ENCODE measurements at places on chromosomes 2 and 18.
A peak's percentile ranks its signal among the peaks of the same experiment; 100 is the strongest.

- DNase-seq = peak; percentile 95
Observed at GRCh38 chr2:86072271-86072858, 33.3 kb downstream of the POLR1A start.

DNA sequence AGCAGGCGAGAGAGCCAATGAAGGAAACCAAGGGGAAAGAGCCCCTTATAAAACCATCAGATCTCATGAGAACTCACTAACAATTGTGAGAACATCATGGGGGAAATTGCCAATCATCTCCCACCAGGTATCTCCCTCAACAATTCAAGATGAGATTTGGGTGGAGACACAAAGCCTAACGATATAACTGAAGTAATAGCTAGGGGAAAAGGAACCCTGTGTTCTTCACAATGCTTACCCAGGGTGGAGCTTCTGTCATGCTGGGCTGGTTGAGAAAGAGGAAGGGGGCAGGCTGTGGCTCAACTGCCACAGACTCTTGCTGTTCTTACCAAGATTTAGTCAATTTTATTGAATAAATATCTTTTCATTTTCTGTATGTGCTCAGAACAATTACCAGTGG is 392.1 kb upstream of the HS6ST1 start:
- no peak for DNase-seq

- DNase-seq = no peak
Observed at GRCh38 chr18:6257950-6258349, 156.8 kb downstream of the L3MBTL4 start.

GRCh38 chr2:170571612-170572011 is 143.5 kb upstream of the SP5 start:
- no peak for DNase-seq

GRCh38 chr2:179020156-179020750 is 29.7 kb downstream of the CCDC141 start:
- peak; percentile 92 for DNase-seq

- peak; percentile 20 for DNase-seq
Observed at GRCh38 chr2:136801661-136802060, 36.3 kb downstream of the THSD7B start.

DNA sequence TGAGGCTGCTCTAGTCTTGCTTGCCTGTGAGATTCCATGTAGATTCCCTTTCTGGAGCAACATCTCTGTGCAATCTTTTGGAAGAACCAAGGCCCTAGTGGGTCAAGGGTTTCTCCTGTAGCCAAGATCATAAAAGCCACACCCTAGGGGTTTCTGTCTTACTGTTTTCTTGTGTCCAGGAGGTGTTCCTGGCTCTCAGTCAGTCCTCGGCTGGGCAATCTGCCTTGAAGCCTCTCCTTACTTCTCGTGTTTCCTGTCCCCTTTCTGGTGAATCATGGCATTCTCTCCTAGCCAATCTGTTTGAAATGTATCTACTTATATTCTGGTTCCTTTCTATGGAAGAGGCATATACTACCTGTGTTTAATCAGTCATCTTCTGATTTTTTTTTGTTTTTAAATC is 484.8 kb upstream of the UBE2E3 start:
- DNase-seq = no peak

DNA sequence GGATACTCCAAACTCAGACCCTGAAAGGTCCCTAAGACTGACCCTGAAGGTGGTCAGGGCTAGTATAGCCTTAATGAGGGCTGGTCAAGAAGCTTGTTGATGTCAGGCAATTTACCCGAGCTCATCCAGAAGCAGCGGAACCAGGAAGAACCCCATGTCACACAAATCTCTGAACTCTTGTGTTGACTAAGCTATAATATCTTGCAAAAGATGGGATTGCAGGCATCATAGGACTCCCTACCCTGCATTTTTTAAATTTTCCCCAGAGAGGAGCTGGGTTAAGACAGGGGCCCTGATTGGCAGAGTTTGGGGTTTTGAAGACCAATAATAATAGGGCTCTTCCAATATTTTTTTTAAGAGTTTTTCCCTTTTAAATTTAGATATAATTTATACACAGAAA is 2.0 kb upstream of the PLEKHB2 start:
- no peak for DNase-seq

DNA sequence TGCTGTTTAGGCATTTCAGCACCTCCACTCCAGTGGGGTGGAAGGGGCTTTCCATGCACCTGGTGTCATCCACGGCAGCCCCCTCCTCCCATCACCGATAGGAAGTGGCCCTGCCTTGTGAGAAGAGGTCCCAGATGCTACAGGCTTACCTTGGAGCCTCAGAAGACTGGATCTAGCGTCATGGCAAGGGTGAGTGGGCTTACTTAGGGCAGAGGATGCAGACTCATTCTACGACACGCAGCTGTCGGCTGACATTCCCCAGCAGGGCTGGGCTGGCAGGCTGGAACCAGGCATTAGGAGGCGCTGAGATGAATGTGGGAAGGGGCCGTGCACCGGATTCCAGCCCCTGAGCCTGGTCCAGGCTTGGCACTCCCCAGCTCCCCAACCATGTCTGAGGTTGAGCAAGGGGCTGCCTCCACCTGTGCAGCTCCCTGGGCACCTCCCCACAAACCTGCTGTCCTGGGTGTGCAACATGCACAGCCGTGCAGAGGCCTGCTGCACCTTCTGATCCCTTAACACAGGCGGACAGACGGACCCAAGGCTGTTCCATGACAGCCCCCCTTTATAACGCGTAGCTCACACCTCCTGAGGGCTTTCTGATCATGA is 1.7 kb upstream of the PRLH start:
- no peak for DNase-seq

- no peak for DNase-seq
Observed at GRCh38 chr18:43170586-43170985, 55.1 kb upstream of the RIT2 start.

- no peak for DNase-seq
Observed at GRCh38 chr2:152456262-152456661, 121.3 kb downstream of the FMNL2 start.

- DNase-seq = no peak
Observed at GRCh38 chr2:70081221-70081620, 6.1 kb upstream of the PCBP1 start.

DNA sequence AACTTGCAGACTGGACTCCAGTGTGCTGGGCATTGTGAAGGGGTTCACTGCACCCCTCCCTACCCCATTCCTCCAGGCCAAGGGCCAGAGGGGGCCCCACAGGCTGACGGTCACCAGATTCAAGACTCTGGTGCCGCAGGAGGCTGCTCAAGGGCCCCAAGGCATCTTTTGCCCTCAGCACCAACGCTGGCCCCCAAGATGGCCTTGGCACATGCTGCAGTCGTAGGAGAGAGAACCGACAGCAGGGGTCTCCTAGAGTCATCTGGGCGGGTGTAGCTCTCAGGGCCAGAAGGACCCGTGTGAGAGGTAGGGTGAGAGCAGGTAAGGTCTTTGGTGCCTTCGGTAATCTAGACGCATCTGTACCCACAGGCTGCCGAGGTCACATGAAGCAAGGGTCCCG is 18.7 kb upstream of the ODC1 start:
- no peak for DNase-seq

DNA sequence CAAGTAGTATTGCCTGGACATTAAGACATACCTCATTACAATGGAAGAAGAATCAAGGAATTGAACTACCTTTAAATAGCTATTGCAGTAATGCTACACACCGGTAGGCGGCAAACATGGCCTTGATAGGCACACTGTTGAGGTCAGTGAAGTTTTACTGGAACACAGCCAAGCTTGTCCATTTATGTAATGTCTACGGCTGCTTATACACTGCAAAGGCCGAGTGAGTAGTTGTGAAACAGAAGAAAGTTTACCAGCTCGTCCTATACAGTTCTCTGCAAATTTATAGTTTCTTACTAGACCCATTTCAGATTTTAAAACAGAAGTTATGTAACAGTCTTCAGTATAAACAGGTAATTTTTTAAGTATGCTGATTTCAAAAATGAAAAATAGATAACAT is 38.8 kb downstream of the PPP4R1 start:
- peak; percentile 99 for DNase-seq

DNA sequence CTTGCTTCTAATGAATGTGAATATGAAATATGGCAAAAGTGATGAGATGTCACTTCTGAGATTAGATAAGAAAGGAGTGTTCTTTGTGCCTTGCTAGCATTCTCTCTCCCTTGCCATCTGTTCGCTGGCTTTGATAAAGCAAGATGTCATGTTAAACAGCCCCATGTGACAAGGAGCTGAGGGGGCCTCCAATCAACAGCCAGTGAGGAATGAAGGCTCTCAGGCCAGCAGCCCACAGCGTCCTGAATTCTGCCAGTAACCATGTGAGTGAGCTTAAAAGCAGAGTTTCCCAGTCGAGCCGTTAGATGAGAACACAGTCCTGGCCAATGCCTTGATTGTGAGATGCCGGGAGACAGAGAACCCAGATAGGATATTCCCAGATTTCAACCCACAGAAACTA is 198.8 kb downstream of the IRS1 start:
- DNase-seq = no peak

DNA sequence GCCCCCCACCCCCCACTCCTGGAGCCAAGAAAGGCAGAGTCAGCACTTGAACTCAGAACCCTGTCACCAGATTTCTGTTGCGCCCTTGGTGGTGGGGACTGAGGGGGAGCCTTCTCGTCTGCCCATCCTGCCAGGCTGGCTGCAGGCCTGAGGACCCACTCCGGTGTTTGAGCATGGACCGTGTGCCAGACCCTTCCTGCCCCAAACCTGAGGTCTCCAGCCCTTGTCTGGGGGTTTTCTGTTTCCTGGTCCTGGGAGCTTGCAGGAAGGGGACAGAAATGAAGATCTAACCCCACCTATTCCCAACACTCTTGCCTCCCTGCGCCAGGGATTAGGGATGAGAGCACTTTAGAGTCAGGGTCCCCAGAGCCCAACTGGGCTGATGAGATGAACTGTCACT is 190.6 kb downstream of the HAUS1 start:
- no peak for DNase-seq

- peak; percentile 5 for DNase-seq
Observed at GRCh38 chr2:112634153-112634873, 11.4 kb upstream of the SLC20A1 start.

DNA sequence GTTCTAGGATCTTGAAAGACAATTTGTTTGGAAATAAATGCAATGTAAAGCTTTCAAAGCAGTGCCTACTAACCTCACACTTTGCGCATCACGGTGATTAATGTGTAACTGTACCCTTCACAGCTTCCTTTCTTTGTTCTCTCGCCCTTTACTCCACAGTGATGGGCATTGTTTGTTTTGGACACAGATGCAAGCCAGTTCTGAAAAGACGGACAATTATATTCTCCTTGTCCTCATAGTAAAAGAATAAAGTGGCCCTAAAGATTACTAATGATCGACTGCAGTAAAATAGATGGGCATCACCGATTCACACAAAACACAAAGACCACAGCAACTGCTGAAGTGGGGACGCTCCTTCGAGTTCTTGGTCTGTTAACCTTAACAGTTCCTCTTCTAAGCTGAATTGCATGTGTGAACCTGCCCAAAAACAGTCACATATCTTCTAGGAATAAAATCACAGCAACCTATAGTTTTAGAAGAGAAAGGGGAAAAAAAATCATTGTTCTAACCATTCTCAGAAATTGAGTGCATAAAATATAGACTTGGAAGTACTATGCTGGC is 7.7 kb downstream of the L3MBTL4 start:
- peak; percentile 99 for DNase-seq

GRCh38 chr2:210432633-210433032 is 43.9 kb downstream of the LANCL1 start:
- DNase-seq = no peak

- DNase-seq = no peak
Observed at GRCh38 chr2:137444970-137445369, 519.3 kb upstream of the HNMT start.

DNA sequence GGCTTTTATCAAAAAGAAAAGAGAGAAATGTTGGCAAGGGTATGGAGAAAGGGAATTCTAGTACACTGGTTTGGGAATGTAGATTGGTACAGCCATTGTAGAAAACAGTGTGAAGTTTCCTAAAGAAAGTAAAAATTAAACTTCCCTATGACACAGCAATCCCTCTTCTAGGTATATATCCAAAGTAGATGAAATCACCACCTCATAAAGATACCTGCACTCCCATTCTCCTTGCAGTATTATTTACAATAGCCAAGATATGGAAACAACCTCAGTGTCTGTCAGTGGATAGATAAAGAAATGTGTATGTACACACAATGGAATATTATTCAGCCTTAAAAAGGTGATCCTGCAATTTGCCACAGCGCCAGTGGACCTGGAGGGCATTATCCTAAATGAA is 147.2 kb upstream of the NOSTRIN start:
- no peak for DNase-seq

GRCh38 chr2:240289701-240290431 is 145.6 kb upstream of the GPC1 start:
- DNase-seq = no peak

GRCh38 chr2:127415593-127416505 is 2.4 kb upstream of the PROC start:
- peak; percentile 84 for DNase-seq

DNA sequence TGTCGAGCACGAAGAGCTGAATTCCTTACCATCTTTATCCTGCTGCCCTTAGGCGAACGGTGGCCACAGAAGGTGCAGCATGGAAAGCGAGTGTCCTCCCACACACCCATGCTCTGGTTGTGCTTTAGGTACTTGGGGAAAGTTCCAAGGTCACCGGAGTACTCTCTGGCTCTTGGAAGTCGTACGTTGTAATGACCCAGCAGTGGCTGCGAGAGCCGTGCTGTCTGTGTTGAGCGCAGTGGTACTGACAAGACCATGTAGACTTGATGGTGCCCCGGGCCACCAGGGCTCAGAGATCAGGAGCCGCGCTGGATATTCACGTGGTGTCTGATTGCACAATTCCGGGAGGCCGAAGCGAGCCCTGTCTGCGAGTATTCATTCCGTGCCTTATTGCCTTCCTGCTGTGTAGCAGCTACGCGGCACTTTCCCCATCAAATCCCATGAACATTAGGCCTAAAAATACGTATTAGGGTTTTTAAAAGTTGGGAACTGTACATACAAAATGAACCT is 222.0 kb downstream of the ZNF516 start:
- no peak for DNase-seq

DNA sequence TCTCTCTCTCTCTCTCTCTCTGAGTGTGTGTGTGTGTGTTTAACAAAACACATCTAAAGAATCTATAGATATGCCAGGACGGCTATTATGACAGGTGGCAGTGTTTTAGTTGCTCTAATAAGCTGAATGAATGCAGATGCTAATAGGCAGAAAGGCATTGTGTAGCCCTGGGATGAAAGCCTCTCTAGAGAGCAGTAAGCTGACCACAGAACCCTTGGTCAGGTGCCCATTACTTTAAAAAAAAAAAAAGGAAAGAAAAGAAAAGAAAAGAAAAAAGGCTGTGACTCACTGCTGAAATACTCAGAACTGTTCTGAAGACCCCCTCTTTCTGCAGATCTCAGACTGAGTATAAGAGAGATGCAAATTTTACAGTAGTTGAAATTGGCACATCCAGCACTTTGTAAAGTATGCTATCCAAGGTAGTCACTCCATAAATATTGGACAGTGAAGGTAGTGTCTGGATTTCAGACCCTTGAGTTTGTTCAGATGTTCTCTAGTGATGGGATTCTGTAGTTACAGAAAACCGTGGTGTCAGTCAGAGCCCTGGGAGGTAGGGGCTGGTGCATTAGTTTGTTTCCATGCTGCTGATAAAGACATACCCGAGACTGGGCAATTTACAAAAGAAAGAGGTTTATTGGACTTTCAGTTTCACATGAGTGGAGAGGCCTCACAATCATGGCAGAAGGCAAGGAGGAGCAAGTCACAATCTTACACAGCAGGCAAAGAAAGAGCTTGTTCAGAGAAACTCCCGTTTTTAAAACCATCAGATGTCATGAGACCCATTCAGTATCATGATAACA is 30.9 kb downstream of the OSBPL6 start:
- DNase-seq = peak; percentile 3

GRCh38 chr2:61959381-61960293 is 54.2 kb downstream of the COMMD1 start:
- no peak for DNase-seq

GRCh38 chr2:235394278-235394828 is 99.5 kb upstream of the AGAP1 start:
- DNase-seq = no peak

Data from NCI-H69 (cell line).